ENCODE measurements at places on chromosomes 2 and 18.

GRCh38 chr2:161119483-161119882 lies 40.7 kb upstream of the TANK start:
- DNase-seq, result no peak

- no peak for DNase-seq
Observed at GRCh38 chr2:108701806-108702205, 17.5 kb upstream of the RANBP2 start.

DNA sequence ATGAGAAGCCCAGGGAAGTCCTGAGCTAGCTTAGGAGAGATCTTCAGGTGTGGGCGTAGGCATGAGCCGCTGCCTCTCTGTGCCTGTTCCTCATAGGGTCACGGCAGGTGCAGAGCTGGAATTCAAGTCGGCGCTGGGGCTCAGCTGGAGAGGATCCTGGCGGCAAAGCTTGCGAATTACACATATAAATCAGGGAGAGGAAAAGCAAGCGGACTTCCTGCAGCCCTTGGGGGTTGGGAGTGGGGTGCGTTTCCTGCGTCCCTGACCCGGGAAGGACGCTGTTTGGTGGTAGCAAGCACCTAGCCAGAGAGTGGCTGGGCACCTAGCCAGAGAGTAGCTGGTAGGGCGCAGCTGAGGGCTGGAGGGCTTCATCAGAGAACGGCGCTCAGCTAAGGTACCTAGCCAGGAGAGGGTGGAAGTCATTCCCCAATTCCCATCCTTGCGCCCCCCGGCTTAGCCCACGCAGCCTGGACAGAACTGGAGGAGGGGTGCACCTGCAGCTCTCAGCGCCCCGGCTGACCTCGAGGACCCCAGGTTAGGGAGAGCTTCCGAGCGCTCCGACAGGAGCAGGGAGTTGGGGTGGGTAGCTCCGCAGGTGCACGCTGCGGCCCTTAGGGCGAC lies 459 bp upstream of the EFR3B start:
- DNase-seq, result no peak

DNA sequence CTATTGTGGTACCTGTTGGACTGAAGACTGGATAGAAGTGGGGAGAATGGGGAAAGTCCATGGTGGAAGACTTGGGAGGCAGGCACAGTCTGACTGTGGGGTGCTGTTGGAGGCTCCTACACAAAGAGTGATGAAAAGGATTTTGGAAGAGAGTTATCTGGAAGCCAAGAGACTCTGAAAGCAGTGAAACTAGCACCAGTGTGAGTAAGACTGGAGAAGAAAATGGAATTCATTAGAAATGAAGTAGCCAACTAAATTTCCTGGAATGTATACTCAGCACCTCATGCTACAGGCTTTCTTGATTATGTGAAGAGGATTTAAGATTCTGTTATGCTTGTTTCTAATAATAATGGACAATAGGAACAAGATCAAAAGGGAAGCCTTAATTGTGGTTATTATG lies 27.7 kb downstream of the ELP2 start:
- DNase-seq, result no peak

DNA sequence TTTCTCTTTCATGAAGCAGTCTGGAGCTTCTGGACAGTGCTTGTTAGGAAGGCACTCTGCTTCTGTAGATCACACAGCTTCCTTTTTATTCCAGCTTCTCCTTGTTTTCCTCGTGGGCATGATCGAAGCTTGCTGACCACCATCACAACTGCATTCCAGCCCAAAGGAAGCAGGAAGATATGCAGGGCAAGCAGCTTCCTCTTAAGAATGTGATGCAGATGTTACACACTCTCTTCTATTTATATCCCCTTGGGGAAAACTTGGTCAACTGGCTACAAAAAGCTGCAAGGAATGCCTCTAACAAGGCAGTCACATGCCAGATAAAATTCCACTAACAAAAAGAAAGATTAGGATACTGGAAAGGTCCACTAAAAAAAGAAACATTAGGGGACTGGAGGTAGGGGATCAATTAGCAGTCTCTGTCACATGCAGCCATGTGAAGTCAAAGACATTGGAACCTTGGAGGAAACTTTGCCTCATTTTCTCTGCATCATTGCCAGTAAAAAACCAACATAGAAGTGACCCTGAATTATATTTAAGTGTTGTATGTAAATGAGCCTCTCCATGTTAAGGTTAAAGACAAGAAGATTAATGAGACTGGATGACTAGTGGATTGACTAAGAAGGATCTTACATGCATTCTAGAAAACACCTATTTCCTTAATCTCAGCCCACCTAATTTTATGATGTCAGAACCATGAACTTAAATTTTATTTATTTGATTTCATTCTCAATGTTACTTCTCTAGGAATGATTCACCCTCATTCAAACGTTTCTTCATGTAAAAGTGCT lies 98.3 kb downstream of the NAB1 start:
- no peak for DNase-seq

DNA sequence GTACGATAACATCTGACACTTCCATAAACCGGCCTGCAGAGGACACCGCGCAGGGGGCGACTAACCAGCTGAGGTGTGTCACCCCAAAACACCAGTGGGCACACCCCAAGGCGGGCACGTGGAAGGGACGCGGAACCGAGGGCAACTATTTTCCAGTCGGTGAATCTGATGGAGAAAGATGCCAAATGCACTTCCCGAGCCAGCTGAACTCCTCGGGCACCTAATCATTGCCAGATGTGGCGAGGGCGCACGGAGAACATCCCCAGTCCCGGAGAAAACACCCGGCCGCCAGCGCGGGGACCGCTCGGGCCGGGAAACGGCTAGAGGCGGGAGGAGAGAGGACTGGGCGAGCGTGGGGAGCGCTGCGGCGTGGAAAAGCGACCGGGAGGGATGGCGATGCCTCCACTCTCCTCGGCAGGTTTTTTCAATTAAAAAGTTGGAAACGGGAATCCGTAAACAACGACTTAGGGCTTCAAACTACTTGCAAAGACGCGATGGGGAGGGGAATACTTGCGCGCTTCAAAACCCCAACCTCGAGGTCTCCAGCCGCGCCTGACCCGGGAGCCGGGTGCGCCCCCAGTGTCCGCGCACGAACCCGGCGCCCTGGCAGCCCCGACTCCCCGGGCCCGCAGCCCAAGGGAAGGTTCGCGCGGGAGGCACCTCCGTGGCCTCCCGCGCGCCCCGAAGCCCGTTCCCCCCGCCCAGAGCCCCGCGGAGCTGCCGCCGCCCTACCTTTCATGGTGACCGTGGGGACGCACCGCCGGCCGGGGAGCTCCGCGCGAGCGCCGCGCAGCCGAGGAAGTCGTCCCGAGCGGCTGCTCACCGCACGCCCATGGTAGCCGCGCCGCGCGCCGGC lies 497 bp downstream of the COLEC12 start:
- DNase-seq, result no peak

- DNase-seq, result no peak
Observed at GRCh38 chr2:10167316-10167715, 44.8 kb downstream of the RRM2 start.

DNA sequence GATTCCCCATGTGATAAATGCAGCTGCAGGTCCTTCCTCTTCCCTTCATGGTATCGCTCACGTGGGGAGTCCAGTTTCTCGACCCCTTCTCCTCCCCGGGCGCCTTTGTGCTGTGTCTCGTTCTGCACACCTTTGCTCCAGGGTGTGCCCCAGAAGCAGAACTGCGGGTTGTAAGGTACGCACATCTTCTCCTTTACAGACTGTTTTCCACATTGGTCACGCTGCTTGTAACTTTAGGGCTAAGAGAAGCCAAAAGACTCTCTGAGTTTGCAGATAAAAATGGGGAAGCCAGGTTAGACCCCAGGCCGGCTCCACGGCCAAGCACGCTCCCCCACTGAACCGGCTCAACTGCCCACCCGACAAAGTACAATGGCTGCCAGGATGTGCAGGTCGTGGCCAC lies 45.9 kb upstream of the TFCP2L1 start:
- no peak for DNase-seq

DNA sequence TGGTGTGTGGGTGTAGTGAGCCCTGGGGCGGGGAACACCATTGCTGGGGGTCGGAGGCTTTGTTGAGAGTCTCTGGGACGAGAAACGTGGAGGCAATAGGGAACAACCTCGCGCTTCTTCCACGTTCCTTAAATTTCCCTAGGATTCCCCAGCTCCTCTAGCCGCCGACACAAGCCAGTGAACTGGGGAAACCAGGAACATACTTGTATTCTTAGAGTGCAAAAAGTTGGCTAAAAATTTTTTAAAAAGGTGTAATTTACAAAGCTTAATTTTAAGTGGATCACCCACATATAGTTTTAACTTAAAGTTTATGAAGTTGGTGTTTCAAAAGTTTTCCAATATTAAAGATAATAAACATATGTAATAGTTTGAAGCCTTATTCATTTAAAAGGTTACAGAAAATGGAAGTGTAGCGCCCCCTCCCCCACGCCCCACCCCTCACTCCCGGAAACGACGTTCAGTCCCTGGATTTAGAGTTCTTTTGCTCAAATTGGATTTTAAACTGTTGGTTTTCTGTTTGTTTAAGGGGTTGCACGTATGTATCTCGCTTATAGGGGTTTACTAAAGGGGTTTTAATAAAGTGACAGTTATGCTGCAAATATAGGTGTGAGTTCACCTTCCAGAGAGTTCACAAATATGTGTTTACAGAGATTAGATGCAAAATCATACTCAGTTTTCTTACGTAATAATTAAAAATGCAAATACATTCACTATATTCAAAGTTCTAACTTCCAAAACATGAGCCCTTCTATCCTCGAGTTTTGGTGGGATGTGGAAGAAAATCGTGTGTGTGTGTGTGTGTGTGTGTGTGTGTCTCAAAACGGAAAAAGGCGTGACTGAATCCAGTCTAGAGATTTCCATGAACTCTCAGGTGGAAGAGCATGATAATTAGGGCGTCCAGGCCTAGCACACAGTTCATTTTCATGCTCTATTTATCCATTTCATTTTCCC lies 872 bp downstream of the DSG2 start:
- DNase-seq, result no peak

DNA sequence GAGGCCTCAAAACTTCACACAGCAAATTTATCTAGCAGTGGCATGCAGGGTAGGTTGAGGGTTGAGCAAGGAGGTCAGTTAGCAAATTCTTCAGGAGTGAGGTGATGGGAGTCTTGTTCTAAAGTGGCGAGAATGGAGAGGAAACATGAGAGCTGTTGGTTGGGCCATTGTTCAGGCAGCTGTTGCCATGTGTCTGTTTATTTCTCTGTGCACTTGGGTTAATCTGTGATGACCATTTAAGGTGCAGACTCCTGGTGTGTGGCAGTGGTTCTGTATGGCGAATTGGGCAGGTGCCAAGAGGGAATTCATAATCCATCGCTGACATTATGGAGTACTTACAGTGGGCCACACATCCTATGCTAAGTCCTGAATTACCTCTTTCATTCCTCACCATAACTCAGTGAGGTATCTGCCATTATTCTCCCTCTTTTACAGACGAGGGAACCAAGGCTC lies 30.4 kb downstream of the TMEM178A start:
- no peak for DNase-seq

DNA sequence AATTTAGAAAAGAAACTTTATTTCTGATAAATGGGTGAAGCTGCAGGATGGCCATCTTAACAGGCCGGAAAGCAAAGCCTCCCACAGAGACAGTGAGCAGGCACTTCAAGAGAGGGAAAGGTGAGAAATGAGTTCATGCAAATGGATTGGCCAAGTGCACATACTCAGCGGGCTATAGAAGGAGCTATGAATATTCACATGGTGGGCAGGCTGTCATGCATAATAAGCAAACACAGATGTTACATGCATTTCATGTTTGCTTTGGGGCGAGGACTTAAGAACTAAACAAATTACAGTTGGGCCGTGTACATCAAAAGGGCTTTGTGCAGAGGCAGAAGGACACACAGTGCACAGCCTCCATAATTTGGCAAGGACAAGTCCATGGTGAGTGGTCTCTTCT lies 69.8 kb upstream of the MAL start:
- DNase-seq, result no peak

GRCh38 chr2:49298230-49298629 lies 143.9 kb upstream of the FSHR start:
- no peak for DNase-seq

GRCh38 chr2:24832931-24833701 lies 39.9 kb downstream of the CENPO start:
- DNase-seq, result no peak

DNA sequence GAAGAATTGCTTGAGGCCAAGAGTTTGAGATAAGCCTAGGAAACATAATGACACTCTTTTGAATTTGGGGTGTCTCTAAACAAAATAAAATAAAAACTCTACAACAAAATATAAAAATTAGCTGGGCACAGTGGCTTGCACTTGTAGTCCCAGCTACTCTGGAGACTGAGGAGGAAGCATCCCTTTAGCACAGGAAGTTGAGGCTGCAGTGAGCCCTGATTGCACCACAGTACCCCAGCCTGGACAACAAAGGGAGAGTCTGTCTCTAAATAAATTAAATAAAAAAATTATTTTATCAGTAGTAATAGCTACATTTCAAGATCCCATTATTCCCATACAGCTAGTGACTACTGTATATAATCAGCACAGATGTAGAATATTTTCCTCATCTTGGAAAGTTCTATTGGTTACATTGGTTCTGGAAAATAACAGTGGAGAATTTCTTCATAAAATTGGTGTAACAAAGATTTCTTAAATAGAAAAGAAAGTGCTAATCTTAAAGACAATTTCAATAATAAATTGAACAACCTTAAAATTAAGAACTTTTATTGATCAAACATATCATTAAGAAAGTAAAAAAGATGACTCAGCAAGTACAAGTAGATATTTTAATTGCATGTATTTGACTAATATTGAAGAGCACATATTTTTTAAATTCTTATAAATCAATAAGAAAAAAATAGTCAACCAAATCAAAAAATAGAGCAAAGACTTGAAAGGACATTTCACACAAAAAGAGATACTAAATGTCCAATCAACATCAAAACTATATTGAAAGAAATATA lies 90.4 kb upstream of the KYNU start:
- no peak for DNase-seq

DNA sequence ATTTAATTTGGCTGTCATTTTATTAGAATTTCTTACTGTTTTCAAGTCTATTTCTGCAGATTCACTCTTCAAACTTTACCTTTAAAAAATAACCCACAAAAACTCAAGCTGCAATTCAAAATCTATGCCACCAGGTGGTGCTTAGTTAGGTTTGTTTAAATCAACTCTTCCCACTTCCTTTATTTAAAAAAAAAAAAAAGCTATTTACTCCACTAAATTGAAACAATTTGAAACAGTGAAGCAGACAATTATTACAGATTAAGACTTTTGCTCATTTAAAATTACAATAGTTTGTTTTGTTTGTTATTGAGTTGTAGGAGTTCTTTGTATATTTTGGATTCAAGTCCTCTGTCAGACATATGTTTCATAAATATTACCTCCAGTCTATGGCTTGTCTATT lies 300.0 kb downstream of the PDE11A start:
- peak; percentile 19 for DNase-seq

GRCh38 chr2:99421469-99421868 lies 68.3 kb downstream of the REV1 start:
- DNase-seq, result no peak

- DNase-seq, result no peak
Observed at GRCh38 chr18:42392416-42392815, 437.4 kb downstream of the PIK3C3 start.

DNA sequence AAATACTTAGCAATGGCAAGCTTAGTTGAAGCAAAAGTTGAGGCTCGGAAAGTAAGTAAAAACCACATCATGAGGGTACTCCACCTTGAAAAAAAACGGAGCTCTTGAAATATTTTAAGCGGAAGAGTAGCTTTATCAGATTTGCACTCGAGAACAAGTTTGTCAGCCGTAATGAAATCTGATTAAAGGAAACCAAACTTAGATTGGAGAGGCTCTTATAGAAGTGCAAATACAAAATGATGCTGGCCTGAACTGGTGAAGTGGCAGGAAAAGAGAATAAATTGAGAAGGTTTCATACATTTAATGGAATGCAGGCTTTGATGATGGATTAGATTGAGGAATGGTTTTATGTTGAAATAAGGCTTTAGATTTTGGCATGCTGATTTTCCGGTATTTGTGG lies 484.2 kb downstream of the PID1 start:
- DNase-seq, result no peak

GRCh38 chr2:164992818-164993217 lies 37.5 kb upstream of the SLC38A11 start:
- no peak for DNase-seq
